ENCODE measurements at places on chromosomes 4 and X. TPM values are rescaled to one million over a fixed set of nuclear protein-coding genes. Genes with fewer than 3 reads are reported as not detected.

Gene MTMR8
- total RNA-seq = 4.3 TPM

Gene DUX4
- not detected for total RNA-seq

DNA sequence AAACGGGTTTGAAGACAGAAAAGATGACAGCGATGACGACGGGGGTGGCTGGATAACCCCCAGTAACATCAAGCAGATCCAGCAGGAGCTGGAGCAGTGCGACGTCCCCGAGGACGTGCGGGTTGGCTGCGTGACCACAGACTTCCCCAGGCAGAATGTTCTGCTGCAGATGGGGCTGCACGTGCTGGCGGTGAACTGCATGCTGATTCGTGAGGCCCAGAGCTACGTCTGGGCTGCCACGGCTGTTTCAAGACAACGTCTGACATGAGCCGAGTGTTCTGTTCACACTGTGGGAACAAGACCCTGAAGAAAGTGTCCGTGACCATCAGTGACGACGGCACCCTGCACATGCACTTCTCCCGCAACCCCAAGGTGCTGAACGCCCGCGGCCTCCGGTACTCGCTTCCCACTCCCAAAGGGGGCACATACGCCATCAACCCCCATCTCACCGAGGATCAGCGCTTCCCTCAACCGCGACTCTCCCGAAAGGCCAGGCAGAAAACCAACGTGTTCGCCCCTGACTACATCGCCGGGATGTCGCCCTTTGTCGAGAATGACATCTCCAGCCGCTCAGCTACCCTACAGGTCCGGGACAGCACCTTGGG, 319.2 kb upstream of the SLC7A11 start:
- DNase-seq = no peak
- no peak overlapping the region for H3K27ac ChIP-seq
- no peak overlapping the region for H3K4me3 ChIP-seq
- H3K27me3 ChIP-seq = no peaks in the 10 kb centered on the region
- H3K36me3 ChIP-seq = no peaks in the 10 kb centered on the region

DNA sequence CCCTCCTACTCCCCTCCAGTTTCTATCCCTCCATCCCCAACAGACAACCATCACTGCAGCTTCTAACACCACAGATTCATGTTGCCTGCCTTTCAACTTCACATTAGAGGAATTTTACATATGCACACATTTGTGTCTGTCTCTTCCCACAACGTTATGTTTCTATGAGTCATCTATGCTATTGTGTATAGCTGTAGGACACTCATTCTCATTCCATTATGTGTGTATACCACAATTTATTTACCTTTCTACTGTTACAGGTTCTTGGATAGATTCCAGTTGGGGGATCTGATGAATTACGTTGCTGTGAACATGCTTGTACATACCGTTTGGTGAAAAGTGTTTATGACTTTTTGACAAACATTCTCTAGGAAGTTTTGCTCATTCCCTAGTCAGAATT, 58.8 kb upstream of the TRPC3 start:
- DNase-seq = no peak
- H3K27me3 ChIP-seq = no peaks in the 10 kb centered on the region
- H3K27ac ChIP-seq = no peak overlapping the region
- H3K36me3 ChIP-seq = no peaks in the 10 kb centered on the region
- H3K4me1 ChIP-seq = no peaks in the 10 kb centered on the region

DNA sequence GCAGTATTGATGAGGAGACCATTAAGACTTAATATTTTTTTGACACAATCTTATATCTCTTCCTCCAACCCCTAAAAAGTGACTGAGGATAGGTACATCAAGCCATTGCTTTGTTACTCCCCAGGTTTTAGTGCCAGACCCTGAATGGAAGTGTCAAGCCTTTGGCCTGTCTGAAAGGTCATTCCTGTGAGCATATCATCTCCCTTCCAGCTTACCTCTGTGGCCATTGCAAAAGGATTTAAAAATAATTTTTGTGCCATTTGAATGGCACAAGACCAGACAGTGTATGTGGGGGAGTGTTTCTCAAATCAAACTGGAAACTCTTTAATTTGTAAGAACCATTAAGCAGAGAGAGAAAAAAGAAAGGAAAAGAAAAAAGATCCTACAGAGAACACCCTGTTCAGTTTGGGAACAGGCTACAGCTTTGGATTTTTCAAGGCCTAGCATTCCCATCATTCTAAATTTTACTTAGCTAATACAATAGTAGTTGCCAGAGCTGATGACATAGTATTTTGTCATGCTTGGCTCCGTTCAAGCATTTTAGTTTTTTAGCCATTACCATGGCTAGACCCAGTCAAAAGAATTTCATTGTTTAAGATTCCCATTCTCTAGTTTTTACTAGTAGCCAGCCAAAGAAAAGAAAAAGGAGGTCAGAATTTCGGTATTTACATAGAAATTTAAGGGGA, 49.6 kb downstream of the HPF1 start:
- H3K27me3 ChIP-seq = no peaks in the 10 kb centered on the region
- no peak overlapping the region for H3K4me3 ChIP-seq
- no peaks in the 10 kb centered on the region for H3K4me1 ChIP-seq
- no peak for DNase-seq

DNA sequence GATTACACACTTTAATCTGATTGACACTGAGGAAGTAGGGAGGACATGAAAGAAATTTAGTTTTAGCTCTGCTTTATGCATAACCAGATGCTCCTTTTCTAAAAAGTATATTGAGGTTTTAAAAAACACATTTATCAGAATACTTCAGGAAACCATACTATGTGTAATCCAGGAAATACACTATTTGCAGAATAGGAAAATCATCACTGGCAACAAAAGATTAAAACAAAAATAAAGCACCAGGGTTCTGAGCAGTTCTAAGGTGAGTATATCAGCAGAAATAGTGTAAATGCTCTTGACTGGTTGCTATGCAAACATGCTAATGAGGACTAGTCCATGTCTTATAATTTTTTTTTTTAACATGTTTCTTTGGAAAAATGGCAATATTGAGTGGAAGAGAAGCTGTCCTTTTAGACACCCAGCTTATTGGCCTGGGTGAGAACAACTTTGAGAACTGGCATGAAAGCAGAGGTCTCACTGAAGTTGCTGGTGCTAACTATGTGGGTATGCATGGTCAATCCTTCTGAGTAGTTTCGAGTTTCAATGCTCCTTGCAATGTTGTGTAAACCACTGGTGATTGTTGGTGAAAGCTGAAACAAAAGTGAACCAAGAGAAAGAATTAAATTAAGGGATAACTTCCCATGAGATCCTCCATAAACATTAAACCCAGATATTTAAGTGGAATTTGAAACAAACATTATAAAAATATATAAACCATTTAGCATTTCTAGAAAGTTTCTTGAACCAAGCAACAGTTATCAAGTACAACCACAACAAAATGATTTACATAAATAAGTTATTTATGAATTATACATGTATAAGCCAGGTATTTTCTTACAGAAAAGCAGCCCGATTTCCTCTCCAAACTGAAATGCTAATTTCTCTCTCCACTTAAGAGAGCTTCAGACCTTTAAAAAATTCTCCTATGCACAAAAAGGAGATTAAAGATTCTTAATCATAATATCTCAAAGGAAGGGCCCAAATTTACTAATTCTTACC, 20.4 kb upstream of the SCD5 start:
- H3K27ac ChIP-seq = no peak overlapping the region
- H3K4me1 ChIP-seq = no peaks in the 10 kb centered on the region
- no peaks in the 10 kb centered on the region for H3K27me3 ChIP-seq
- no peak for DNase-seq
- no peak overlapping the region for H3K4me3 ChIP-seq

Measured in aorta (tissue), 5 donors.